ENCODE measurements at places on chromosomes 11 and 22.
A peak's percentile ranks its signal among the peaks of the same experiment; 100 is the strongest.

- DNase-seq: no peak
Measured at GRCh38 chr22:35596821-35597220, 20.3 kb downstream of the MB start.

GRCh38 chr11:1603629-1604028, 4.6 kb downstream of the KRTAP5-3 start:
- DNase-seq: no peak

DNA sequence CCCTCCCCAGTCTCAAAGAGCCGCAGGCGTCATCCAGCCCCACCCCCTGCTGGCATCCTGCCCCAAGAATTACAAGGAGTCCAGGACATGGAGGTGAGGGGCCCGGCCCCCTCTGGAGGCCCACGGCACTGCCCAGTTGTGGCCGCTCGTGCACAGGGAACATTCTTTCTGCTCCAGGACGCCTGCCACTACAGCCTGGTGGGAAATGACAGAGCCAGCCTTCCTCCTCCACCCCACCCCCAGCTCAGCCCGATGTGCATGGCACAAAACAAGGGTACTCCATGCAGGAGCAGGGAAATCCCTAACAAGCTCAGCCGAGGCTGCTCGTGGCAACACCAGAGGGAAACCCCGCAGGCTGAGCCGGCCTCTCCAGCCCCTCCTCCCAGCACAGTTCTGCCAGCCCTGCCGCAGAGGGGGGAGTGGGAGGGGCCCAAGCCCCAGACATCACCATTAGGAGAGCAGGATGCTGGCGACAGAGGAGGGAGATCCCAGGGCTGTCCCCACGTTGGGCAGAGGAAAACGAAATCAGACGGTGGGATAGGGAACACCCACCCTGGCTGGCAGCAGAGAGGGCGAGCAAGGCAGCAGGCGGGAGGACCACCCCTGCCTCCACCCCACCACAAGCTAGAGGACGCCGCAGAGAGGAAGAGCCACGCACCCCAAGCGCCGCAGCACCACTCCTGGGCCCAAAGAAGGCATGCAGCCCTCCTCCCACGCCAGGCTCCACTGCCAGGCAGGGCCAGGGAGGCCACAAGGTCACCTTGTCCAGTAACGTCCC, 10.0 kb downstream of the IGSF9B start:
- no peak for DNase-seq

DNA sequence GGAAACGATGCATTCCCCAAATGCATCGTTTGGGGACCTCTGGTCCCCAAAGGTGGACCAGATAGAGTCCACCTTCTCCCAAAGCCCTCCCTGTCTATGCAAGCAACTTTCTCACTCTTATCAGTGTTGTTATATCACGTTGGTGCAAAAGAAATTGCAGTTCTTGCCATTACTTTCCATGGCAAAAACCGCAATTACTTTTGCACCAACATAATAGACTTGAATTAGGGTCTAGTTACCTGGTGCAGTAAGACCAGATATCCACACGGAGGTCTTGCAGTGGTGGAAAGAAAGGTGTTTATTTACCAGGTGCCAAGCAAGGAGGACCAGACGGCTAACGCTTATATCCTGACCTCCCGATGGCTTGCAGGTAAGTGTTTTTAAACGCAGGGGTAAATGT, 129.0 kb downstream of the MIAT start:
- DNase-seq: no peak

DNA sequence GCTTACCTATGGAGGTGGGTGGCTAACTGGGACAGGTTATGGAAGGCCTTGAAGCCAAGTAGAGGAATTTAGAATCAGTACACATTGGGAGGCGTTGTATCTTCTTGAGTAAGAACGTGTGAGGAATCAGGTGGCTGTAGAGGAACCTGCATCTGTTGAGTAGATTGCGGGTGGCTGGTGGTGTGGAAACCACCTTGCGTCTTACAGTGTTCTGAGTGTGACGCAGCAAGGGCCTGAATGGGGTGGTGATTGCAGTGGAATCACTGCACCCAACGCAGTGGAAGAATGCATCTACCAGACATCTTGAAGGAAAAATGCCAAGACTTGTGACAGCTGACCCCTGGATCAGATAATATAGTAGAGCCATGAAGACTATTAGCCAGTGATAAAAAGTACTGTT, 110.8 kb upstream of the NNMT start:
- no peak for DNase-seq

- DNase-seq: peak; percentile 47
Measured at GRCh38 chr11:114036147-114036811, 23.2 kb upstream of the ZBTB16 start.

DNA sequence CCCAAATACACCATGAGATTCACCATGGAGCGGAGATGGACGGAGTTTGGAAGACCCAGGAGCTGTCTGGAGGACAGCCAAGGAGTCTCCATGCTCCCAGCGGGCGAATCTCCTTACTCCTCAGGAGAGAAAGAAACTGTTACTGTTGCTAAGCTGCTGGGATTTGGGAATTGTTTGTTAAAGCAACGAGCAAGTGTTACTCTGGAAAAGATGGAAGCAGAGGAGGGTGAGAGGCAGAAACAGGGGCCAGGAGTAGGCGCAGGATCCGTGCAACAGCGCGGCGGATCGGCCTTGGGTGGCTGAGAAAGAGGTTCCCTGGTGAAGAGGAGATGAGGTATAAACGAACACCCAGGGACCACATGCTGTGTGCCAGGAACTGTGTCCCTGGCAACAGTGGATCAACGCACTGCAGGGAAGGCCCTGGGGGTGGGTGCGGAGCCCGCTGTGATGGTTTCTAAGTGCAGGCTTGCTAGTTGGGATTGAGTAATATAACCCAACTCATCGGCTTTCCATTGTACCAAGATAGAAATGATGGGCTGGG, 1436.4 kb downstream of the BRD1 start:
- DNase-seq: no peak

- no peak for DNase-seq
Measured at GRCh38 chr11:64593156-64594105, 2.4 kb downstream of the SLC22A12 start.

DNA sequence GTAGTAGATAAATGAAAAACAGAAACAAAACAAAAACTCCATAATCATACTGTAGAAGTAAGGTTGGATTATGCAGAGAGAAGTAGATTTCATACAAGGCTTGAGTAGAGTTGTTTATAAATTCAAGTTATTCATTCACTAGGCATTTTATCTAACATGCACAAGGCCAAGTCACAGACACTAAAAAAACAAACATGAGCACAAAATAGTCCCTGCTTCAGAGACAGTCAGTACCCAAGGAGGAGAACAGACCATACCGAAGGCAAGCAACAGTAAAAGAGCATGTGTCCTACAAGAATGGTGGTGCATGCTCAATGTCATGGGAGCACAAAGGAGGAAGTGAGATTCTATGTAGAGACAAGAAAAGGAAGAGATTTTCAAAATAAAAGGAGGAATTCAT, 796.5 kb upstream of the LRRC4C start:
- no peak for DNase-seq

GRCh38 chr22:30921108-30921507, 47.5 kb downstream of the MORC2 start:
- no peak for DNase-seq

Measured in activated T-cell treated with anti-CD3 and anti-CD28 coated beads for 48 hours (primary cell).